Osteocyte (in vitro differentiated cells): ENCODE measurements at places on chromosomes 7 and 10.
A peak's percentile ranks its signal among the peaks of the same experiment; 100 is the strongest.

DNA sequence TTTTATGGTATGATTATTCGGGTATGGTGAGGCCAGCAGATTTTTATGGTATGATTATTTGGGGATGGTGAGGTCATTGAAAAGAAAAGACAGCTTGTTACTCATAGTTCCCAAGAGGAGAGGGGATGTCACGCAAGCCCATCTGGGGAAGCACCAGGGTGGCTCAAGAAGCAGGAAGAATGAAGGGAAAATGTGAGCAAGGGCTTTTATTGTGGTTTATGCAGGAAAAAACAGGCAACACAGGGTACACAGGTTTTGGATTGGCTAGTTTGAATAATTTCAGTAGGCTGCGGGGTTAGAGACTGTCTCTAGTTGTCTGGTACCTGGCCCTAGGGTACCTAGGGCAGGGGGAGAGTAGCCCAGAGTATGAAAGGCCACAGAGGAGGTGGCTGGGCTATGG is 26.8 kb upstream of the DGKI start:
- peak overlapping the region; percentile 91 for H3K27ac ChIP-seq
- no peak for DNase-seq
- H3K4me1 ChIP-seq: peaks cover 49% of the 10 kb centered on the region
- H3K27me3 ChIP-seq: no peaks in the 10 kb centered on the region

DNA sequence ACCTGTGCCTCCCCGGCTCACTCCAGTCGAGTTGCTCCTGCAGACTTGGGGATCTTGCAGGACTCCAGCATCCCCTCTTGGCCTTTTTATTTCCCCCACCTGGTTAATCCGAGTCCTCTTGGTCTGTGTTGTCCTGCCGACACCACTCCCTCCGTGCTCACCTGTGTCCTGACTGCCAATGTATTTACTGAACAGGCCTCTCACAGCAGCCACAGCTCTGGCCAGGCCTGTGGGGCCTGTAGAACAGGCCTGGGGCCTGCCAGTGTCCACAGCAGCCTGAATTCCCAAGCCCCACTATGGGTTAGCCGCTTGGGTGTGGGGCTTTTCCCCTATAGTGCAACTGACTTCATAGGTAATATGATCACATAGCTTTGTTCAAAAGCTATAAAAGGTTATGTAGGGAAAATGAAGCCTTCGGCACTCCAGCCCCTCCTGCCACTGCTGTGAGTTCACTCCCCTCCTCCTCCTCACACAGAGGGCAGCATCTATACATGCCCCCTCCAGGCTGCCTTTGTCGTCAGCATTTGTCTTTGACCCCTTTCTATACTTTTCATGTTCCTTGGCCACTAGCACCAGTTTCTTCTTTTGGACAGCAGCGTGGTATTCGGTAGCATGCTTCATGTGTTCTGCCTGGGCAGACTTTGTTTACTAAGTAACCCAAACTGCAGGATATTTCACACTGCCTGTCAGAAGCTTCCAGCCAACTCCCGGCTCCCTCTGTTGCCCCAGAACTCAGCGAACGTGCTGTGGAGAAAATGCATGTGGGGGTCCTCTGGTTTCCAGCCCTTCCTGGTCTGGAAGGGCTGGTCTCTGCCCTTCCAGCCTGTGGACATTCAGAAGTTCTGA is 46.1 kb downstream of the ZNF467 start:
- H3K27me3 ChIP-seq: no peaks in the 10 kb centered on the region
- DNase-seq: no peak
- H3K4me1 ChIP-seq: no peaks in the 10 kb centered on the region

DNA sequence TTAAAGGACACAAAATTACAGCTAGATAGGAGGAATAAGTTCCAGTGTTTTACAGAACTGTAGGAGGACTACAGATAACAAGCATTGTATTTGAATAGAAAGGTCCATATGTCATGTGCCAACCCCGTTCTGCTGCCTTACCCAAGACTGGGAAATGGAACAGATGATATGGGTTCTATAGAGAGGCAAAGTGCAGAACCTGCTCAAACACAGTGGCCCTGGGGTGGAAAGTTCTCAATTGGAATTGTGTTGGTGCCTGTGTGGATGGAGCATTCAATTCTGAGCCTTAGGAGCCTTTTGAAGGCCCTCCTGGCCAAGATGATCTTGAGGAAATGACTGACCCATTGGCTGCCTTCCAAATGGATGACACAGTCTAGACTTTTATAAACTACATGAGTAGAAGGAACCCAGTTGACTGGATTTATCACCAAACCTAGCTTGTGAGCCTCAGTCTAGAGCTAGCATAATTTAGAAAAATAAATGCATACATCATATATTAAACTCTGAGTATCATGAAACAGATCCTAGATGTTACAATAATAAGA is 4.1 kb upstream of the PRSS1 start:
- no peak for DNase-seq
- no peak overlapping the region for H3K27ac ChIP-seq
- no peaks in the 10 kb centered on the region for H3K36me3 ChIP-seq
- H3K4me1 ChIP-seq: no peaks in the 10 kb centered on the region

GRCh38 chr10:71312811-71313789 is 6.0 kb upstream of the SLC29A3 start:
- peaks cover 3% of the 10 kb centered on the region for H3K4me1 ChIP-seq
- H3K4me3 ChIP-seq: no peak overlapping the region
- H3K36me3 ChIP-seq: no peaks in the 10 kb centered on the region
- peaks cover 53% of the 10 kb centered on the region for H3K27me3 ChIP-seq
- no peak overlapping the region for H3K27ac ChIP-seq

- no peak overlapping the region for H3K4me3 ChIP-seq
- H3K4me1 ChIP-seq: no peaks in the 10 kb centered on the region
- no peak for DNase-seq
- H3K27ac ChIP-seq: no peak overlapping the region
Observed at GRCh38 chr7:150568714-150569113, 1.5 kb downstream of the GIMAP4 start.

DNA sequence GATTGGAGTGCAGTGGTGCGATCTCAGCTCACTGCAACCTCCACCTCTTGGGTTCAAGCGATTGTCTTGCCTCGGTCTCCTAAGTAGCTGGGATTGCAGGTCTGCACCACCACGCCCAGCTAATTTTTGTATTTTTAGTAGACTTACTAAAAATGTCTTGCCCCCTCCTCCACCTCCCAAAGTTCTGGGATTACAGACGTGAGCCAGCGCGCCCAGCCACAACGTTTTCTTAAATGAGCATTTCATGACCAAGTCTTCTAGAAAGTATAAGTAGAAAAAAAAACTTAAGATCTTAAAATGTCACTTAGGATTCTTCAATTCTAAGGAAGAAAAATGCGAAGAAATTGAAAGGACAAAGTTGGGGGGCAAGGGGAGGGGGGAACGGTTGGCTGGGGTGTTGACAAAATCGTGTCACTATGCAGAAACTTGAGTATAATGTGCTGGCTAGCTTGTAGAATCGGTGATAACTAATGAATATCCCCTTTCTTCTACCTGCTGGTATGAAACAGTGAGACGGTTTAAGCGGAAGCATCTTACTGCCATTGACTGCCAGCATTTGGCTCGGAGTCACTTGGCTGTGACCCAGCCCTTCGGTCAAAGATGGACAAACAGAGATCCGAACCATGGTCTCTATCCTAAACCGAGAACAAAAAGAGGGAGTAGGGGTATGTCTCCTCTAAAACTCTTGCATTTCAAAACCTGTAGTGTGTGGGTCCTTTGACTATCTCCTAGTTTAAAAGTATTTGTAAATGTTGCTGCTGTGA is 12.7 kb downstream of the FBH1 start:
- H3K4me1 ChIP-seq: no peaks in the 10 kb centered on the region
- DNase-seq: no peak
- no peaks in the 10 kb centered on the region for H3K27me3 ChIP-seq
- peaks cover 33% of the 10 kb centered on the region for H3K36me3 ChIP-seq
- no peak overlapping the region for H3K27ac ChIP-seq
- no peak overlapping the region for H3K4me3 ChIP-seq

- no peaks in the 10 kb centered on the region for H3K36me3 ChIP-seq
- H3K4me3 ChIP-seq: no peak overlapping the region
- DNase-seq: no peak
- no peaks in the 10 kb centered on the region for H3K4me1 ChIP-seq
- no peaks in the 10 kb centered on the region for H3K27me3 ChIP-seq
Observed at GRCh38 chr7:12291870-12292269, 80.8 kb downstream of the TMEM106B start.
